Left renal pelvis (tissue), 4 donors: ENCODE measurements at places on chromosomes 3 and 15. TPM values are rescaled to one million over a fixed set of nuclear protein-coding genes. Genes with fewer than 3 reads are reported as not detected.
A peak's percentile ranks its signal among the peaks of the same experiment; 100 is the strongest.

GRCh38 chr3:193981504-193981903 lies 154.4 kb upstream of the HES1 start:
- no peak for DNase-seq

- DNase-seq = no peak
Observed at GRCh38 chr3:142087676-142088075, 61.7 kb downstream of the TFDP2 start.

GRCh38 chr3:81816473-81817250 lies 55.2 kb upstream of the GBE1 start:
- peak; percentile 41 for DNase-seq

The RHOA gene
- 601 TPM for polyA plus RNA-seq

DNA sequence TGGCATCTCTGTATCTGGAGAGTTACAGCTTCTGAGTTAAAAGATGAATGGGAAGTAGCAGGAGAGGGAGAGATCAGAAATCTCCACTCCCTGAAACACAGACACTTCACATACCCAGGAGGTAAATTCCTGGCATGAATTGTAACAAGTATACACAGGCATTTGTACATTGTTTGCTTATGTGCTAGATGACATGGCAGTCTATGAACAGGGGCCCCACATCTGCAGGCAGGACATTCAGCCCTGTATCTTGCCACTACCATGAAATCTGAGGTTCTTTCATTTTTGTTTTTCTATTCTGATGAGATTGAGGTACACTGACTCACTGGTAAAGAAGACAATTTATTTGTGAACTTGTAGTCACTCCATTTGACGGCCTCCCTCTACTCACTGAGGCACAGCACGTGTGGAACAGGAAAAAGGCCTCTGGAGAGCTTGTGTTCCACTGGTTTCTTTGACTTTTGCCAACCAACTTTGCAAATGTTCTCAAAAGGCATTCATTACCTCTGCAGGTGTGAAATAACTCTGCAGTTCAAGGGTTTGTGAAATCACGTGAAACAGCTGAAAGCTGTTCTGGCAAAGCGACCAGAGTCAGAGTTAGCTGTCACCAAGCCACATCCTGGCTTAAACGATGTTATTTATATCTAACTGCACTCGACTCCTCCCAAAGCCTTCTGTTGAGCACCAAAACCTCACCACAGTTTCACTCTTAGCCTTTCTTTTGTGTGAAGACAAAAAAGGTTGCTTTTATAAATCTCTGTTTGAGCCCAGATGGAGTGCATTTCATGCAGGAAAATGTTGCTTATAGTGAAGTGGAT lies 401.3 kb upstream of the CFAP20DC start:
- DNase-seq = no peak

DNA sequence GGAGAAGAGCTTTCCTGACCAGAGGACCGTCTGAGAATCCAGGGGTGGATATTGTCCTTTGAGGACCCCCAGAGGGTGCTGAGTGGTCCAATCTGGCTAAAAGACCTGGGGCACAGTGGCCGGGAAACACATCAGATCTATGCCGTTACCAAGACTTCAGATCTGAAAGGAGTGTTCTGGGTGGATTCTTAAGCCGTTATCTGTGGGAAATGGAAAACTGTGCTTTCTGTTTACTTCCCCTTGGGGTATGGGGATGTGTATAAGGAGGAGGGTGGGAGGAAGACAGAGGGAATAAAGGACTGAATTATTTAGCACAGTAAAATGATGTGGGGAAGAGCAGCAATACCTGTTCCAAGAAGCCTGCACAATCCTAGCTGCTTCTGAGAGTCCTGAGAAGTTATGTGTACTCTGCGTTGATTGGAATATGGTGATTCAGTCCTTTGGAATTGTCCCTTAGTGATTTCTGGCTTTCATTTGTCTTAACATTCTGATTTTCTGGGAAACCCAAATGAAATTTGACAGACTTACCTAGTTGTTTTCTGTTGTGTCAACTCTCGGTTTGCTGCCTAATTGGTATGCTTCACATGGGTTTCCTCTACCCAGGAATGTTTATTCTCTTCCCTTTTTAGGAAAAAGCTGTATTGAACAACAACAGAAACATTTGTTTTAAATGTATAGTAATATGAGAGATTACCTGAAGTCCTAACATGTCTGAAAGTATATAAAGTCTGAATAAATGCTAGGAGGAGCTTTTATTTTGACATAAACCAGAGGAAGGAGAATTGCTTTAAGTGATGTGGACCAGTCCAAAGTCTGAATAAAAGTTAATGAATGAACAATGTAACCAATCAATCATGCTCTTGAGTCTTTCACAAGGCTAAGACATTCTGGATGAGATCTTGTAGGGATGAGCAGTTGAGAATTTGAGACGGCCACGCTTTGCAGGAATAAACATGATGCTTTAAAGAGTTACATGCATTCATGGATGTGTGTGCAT lies 427.1 kb upstream of the C2CD4B start:
- no peak for DNase-seq

GRCh38 chr3:188236271-188236670 lies 82.3 kb downstream of the LPP start:
- DNase-seq = no peak

DNA sequence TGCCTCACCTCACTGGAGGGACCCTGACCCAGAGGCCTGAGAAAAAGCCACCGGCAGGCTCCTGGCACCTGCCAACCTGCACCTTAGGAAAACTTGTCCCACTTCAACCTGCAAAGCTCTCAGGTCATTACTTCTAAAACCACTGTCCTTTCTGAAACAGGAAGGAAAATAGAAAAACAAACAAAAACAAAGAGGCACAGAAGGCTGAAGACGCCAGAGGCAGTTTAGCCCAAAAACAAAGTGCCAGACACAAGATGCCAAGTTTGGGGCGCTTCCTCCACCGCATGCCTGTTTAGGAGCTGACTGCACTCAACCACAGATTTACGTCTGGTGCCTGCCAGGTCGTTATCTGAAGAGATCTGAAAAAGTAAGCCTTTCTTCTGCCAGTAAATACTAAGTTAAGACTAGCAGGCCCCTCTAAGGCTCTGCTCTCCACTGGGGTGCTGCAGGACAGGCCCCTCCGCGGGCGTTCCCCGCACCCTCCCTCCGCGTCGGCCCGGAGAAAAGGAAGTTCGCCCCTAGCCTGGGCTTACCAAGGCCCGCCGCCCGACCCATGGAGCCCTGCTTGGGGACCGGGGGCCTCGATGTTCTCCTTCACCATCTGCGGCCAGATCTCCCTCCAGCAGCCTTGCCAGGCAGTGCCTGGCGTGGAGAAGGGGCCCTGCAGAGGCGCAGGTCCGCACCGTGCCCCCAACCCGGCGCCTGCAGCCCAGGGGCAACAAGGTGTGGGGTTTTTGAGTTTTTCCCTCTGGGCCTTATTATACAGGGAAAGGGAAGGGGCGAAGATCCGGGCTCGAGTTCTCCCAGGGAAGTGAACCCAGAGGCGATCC lies 1.3 kb downstream of the GOLGA8A start:
- no peak for DNase-seq

- peak; percentile 88 for DNase-seq
Observed at GRCh38 chr3:52197842-52198625, at the start of gene ALAS1. Gene ALAS1, plus strand, starts transcription at chr3:52198160. Its CDS starts 1,082 bp downstream, at chr3:52199242.

The UPK1B gene
- 9.5 TPM for polyA plus RNA-seq

DNA sequence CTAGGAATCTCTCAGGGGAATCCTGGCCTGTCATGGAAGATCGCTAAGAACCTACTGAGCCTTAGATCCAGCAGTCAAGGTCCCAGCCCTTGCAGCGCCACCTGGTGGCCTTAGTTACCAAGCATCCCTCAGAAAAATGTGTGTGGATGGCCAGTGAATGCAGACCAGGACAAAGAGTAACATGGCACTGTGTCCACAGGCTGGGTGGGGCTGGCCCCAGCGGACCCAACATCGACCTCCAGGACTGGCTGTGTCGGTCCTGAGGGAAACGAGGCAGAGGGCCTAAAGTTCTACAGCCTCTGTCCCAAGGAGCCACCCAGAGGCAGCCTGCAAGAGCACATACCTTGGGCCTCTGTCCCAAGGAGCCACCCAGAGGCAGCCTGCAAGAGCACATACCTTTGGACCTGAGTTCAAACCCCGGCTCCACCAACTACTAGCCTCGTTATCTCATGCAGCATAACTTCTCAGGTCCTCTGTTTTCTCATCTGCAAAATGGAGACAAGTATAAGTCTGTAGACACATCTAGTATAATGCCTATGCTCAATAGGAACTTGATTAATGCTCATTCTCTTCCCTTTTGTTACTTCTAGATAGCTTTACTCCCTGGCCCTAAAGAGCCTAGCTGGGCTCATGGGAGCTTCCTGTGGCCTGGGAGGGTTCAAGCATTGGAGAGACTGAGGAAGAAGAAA lies 57.5 kb upstream of the HERC1 start:
- peak; percentile 48 for DNase-seq

GRCh38 chr3:100915706-100916495 lies 77.3 kb downstream of the ABI3BP start:
- no peak for DNase-seq

GRCh38 chr3:105367406-105368213 lies 901 bp downstream of the ALCAM start:
- peak; percentile 26 for DNase-seq
